Fibroblast of the aortic adventitia (primary cell): ENCODE measurements at places on chromosomes 2 and 18. TPM values are rescaled to one million over a fixed set of nuclear protein-coding genes. Genes with fewer than 3 reads are reported as not detected.

DNA sequence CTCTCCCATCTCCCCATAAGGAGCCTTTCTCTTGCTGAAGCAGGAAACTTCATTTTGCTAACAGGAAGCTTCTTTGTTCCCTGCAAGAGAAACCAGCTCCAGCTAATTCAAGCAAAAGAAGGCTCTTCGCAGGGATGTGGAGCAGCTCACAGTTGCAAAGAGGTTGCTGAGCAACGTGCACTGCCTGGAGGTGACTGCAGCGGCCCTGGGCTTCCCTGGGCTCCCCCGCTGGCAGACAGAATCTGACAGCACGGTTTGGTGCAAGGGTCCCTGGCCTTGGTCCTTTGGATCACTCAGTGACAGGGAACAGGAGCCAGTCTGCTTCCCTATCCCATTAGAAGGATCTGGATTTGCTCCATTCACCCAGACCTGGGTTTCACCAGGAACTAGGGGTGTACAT is 25.8 kb downstream of the GPR55 start:
- no peak for DNase-seq

DNA sequence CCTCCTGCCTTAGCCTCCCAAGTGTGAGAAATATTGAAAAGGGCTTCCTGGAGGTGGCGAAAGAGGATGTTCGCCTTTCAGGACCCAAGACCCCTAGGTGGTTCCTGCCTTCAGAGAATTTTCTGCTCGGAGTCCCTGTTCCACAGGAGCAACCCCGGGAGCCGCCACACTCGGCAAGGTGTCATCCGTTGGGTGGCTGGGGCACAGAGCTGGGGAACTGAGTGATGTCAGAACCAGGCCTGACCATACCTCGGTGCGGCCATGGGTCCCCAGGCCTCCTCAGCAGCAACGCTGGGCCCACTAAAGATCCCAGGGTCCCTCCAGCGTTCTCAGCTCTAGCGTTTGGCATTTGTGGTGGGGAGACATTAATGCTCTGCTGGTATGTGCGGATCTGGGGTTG is 23.7 kb upstream of the TAF1B start:
- no peak for DNase-seq

DNA sequence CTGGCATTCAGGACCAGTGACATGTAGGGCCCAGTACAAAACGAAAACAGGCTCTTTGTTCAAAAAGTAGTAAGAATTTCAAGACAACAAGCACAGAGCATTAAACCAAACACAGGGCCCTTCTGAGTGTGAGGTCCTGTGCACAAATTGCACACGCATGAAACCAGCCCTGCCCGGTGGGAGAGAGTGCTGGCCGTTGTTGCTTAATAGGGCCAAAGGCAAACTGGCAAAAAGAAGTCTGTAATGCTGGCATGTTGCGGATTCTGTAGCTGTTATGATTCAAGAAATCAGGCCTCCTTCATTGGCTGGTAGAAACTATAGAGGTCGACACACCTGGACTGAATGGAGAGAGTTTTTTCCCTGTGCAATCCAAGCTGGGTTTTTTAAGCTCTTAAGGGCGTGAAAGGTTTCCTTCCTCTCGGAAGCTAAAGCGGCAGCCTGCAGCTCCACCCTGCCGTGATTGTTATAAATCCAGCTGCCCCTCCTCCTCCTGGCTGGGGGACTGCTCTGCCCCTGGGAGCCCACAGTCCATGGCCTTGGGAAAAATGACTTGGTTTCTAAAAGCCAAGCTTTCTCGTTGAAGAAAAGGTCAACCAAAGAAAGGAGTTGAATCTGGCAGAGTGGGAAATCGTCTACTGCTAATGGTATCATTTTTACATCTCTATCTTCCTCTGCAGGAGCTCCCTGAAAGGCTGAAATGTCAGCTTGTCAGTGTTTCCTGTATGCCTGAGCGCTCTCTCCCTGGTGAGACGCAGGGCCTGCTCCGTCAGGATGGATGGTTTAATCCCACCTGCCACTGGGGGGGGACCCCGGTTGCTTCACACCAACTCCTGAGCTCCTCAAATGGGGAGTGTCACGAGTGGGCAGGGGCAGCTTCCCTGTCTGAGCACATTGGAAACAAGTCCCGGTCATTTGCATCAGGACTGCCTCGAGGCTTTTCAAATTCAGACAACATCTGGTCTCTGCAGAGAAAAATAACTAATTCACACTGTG is 143.6 kb downstream of the ALPK2 start:
- no peak for DNase-seq

DNA sequence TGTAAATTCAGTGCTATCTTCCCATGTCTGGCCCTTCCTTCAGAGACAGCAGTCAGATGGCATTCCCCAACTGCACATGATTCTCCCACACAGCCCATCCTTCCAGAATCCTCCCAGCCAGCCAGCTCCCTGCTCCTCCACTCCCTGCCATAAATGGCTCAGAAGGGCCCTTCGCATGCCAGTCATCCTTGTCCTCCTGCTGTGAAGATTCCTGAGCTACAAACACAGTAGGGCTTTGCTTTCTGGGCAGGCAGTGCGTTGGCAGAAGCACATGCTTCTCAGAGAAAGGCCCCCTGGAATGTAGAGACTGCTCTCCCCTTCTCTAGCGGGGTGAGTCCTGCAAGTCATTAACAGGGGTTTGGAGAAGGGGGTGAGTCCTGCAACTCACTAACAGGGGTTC is 71.9 kb downstream of the TEX51 start:
- no peak for DNase-seq

DNA sequence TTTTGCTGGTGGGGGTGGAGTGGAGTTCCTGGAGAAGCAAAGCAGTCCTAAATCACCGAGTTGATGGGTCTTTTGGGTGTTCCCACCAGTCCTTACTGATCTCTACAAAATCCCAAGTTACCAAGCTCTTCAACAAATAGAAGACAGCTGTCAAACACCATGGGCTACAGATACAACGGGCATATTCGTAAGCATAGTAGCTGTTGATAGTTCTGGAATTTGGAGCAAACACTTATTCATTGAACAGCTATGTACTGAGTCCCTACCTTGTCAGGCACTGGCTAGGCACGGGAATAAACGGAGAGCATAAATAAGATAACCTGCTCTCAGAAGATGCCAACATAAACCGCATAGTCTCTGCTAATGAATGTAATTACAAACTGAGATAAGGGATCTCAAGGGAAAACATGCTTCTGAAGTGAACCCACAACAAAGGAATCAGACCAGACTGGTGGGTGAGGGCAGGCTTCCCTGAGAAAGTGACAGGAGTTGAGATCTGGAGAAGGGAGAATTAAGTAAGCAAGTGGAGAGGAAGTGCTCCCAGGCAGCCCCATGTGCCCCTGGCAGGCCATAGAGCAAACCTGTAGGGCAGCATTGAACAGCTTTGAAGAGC is 947 bp upstream of the ANKRD44 start:
- no peak for DNase-seq

DNA sequence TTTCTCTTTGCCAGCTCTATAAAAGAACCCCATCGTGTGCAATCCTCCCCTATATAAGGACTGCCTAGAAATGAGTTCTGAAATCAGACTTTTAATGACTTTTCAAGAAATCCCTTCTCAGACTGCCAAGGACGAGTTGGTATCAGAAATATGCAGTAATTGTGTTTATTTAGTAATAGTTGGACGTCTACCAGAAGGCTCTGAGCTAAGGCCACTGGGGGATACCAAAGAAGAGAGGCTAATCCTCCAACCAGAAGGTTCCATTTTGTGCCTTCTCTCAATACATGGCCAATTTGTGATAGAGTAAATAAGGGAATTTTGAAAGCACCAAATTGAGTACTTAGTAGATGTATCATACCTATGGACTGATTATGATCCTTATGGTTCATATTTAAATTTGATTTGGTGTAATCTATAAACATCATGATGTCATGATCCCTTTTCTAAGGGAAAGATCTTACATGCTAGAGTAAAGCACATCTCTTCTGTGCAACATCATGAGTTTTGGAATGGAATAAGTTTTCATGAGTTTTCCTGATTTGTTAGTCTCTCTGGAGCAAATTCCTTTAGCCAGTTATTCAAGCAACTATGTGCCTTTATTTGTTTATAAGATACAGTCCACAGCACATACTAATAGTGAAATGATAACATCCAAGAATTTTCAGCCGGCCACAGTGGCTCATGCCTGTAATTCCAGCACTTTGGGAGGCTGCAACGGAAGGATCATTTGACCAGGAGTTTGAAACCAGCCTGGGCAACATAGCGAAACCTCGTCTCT is 82.2 kb upstream of the LTBP1 start:
- peak; percentile 90 for DNase-seq

GRCh38 chr2:194718881-194719280 is 938.1 kb upstream of the SLC39A10 start:
- no peak for DNase-seq

DNA sequence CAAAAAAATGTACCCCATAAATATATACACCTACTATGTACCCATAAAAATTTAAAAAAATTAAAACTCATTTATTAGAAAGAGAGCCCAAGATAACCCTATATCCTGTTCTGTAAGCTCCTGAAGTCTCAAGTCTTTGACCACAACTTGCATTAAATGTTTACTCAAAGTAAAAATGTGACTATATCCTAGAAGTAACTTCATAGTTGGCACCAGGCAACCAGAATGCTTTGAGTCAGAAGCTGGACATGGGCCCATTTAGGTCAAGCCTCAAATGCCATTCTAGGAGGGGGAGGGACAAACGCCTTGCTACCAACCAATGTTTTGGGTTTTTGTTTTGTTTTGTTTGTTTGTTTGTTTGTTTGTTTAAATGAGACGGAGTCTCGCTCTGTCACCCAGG is 9.3 kb upstream of the TBC1D8 start:
- peak; percentile 66 for DNase-seq

GRCh38 chr18:75694292-75694691 is 266.8 kb upstream of the SMIM21 start:
- no peak for DNase-seq

DNA sequence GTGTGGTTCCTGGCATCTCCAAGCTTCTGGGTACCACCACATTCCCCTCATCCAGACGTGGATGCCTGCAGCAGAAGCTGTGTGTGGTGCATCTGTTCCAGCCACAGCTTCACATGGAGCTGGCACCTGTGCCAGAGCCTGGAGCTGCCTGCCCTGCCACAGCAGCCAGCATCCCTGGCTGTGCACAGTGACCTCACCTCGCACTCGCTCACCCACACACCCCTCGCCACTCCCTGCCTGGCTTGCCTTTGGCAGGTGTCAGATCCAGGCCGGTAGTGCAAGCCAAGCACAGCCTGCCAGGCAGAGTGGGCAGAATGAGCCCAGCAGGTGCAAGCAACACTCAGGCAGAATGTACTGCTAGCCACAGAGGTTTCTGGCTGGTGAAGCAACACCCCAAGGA is 59.9 kb upstream of the DYNC1I2 start:
- no peak for DNase-seq

DNA sequence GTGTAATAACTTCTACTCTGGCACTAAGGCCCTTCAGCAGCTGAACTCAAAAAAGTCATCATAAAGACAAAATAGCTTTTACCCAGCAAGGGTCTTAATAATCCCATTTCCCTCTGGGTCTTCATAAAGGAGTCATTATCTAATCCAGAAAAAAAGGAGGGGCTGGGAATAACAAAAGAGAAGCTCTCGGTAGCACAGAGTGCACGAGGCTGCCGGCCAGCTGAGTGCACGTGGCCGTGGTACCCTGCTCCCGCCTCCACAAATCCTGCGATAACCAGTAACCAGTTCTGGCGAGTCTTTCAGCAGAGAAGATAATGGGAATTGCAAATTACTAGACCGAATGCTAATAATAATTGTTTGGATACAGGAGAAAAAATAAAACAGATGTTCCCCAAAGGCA is 7.5 kb downstream of the NRP2 start:
- DNase-seq, result no peak

DNA sequence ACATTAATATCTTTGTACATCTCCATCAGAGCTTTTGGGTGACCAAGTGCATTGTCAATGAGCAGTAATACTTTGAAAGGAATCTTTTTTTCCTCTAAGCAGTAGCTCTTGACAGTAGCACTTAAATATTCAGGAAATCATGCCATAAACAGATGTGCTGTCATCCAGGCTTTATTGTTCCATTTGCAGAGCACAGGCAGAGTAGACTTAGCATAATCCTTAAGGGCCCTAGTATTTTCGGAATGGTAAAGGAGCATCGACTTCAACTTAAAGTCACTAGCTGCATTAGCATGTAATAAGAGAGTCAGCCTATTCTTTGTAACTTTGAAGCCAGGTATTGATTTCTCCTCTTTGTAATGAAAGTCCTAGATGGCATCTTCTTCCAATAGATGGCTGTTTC is 121.8 kb upstream of the CWC22 start:
- no peak for DNase-seq

DNA sequence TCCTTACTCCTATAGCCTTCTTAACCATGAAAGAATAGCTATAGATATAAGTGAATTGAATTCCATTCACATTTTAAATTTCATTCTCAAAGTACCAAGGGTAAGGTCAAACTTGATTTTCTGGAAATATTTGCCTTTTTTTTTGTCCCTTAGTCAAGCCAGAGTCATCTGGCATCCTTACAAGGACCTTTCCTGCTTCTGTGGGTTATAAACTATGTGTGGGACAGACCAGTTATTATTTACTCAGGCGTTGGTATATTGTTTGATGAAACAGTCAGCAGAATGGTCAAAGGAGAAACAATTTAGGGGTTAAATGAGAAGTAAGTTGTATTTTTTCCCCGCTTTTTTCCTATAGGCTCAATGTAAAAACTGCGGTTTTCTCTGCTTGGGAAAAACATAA is 1103.2 kb upstream of the ZEB2 start:
- DNase-seq, result peak; percentile 67

DNA sequence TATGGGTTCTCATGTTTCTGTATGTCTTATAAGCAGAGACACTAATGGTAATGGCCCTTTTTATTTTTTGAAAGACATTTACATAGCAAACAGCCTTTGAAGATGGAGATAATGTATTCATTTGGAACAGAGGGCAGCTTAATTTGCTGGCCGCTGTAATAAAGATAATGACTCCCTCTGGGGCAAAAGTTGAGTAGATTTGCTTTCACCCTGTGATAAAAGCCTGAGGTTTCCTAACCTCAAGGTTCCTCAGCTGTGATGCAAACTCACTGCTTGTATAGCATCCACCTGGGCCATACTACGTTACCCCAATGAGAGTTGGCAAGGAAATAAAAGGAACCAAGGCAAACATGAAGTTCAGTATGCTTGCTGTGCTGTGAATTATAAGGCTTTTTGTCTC is 54.8 kb downstream of the TEX51 start:
- no peak for DNase-seq

GRCh38 chr2:96789245-96789617 is 26.8 kb upstream of the CNNM3 start:
- no peak for DNase-seq

Gene GULP1
- 30.5 and 42.7 TPM in 2 replicates for total RNA-seq

Gene FER1L5
- 0.18 and 0.98 TPM in 2 replicates for total RNA-seq

Gene ABCG8
- total RNA-seq, result not detected in 2 replicates

Gene ZSWIM2
- 0.18 TPM in 1 of 2 replicates, not detected in the other for total RNA-seq

Gene ALLC
- not detected in 2 replicates for total RNA-seq

Gene INHA
- total RNA-seq, result 0.18 and 2.0 TPM in 2 replicates

Gene CTLA4
- not detected in 2 replicates for total RNA-seq

Gene CELF4
- not detected in 2 replicates for total RNA-seq

Gene RTP5
- total RNA-seq, result not detected in 2 replicates

Gene GALNT3
- 0.49 and 3.1 TPM in 2 replicates for total RNA-seq

Gene GLI2
- total RNA-seq, result 1.9 and 5.3 TPM in 2 replicates
